Cardiac fibroblast (primary cell): ENCODE measurements at places on chromosomes 4 and X.

DNA sequence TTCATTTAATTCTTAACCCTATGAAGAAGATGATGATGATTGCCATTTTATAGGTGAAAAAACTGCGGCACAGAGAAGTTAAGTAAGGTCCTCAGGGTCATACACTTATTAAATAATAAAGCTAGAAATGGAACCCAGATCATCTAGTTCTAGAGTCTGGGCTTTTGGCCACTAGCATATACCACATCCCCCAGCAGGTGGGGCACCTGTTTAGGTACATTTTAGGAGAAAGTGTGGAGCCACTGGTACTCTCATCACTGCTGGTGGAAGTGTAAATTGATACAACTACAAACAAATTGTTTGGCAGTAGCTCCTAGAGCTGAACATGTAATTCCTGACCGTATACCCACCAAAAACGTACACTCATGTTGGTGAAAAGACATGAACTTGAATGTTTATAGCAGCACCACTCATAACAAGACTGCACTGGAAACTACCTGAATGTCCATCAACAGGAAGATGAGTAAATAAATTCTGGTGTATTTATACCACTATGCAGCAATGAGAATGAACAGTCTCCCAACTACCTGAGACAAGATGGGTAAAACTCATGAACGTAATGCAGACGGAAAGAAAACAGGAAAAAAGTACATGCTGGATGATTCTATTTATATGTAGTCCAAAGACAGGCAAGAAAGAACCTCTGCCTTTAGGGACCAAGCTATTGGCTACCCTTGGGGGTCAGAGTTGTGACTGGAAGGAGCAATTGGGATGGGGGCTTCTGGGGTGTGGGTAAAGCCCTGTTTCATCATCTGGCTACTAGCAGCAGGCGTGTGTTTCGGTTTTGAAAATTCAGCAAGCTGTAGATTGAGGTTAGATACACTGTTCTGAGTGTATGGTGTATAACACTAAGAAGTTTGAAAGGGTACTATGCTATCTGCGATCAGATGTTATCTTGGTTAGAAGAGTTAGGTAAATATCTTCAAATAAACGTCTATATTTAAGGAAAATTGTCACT, 72.3 kb upstream of the ADGRG2 start:
- DNase-seq = no peak

DNA sequence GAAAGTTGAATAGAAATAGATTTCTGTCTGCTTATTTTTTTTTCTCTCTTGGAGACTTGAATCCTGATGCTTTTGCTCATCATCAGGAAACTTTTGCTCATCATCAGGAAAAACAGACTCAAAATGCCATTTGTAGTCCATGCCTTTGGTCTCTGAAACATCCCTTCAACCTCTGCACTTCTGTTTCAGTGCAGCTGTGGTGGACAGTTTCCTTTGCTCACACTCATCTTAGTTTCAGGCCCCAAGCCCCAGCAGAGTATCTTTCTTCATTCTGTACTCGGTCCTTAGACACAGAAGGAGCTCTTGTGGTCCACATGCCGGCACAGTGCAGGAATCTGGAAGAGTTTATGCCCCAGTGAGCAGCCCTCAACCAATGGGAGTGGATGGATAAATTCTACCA, 337.9 kb downstream of the PPP3CA start:
- no peak for DNase-seq

DNA sequence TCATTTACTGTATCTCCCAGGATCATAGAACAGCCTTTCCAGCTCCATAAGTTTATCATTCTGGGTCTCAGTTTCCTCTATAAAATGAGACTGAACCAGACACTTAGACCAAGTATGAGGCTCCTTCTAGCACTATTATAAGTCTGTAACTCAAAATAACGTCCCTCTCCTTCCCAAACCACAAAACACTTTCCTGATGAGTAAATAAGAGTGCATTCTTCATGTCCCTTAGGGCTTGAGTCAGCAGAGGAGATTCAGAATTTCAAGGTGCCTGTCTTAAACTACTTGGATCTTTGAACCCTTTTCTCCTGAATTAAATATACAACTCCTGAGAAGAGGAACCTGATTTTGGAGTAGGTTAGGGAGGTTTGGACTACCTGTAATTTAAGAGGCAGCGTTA, 62.6 kb downstream of the GLRA2 start:
- DNase-seq = peak; percentile 53

GRCh38 chr4:151218343-151218742, 58.6 kb upstream of the PRSS48 start:
- peak; percentile 51 for DNase-seq

GRCh38 chr4:10703766-10704429, 19.3 kb upstream of the CLNK start:
- DNase-seq = peak; percentile 16

DNA sequence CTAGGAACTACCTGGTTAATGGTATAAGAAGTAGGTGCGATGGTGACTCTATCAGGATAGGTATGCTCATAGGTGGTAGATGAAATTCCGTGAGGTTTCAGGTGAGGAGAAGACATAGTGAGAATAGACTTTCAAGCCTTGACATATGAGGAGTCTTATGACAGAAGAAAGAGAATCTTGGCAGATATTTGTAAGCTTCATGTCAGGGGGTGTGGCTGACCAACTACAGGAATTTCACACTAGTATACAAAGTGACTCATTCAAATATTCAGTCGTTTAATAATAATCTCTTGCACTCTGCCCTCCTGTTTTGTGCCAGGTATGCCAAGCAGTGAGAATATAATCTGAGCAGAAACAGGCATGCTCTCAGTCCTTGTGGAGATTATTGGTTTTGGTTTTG, 22.8 kb downstream of the PACRGL start:
- DNase-seq = peak; percentile 35

GRCh38 chrX:1164322-1165288, 47.8 kb downstream of the CRLF2 start:
- DNase-seq = peak; percentile 6

- DNase-seq = no peak
Measured at GRCh38 chr4:129804461-129804981, 708.6 kb downstream of the C4orf33 start.

DNA sequence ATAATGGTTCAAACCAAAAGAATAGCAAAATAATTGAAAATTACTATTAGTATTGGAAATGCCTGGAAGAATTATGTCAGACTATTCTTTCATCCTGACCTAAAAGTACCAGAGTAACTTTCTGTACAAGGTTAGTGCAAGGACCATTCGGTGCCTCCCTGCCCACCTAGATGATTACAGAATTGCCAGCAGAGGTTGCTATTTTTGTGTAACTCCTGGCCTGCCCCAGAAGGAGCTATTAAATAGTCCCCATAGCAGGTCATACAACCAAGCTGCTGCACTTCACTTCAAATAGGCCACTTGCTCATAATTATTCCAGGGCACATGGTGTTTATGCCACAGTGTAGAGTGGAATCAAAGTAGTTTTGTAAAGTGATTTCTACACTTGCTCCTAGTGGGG, 831.1 kb upstream of the PABPC4L start:
- DNase-seq = no peak

- no peak for DNase-seq
Measured at GRCh38 chrX:18887825-18888212, 96.1 kb downstream of the PHKA2 start.

GRCh38 chr4:74189331-74190043, 31.6 kb downstream of the MTHFD2L start:
- peak; percentile 80 for DNase-seq

DNA sequence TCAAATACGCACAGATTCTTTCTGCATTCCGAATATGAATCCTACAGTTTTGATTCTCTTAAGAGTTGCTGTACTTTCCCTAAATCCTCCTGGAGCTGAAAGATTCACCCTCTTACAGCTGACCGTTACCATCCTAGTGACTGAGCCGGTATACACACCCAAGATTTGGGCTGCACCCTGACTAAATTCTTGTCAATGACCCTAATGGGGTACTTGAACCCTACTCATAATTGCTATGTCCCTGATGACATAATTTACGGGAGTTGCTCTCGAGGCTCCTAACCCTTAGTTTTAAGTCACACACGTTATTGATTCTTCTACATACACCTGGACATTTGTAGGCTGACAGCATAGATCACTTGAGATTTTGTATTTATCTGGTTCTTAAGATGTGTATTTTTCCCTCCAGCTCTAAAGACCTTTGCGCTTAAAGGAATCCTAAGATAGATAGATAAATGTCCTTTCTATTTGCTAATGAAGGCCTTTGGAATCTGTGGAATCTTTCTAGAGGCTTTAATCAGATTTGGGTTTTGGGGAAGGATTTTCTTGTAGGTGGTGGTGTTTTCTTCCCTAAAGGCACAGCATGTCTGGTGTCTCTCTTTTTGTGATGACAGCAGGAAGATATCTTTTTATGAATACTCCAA, 37.8 kb downstream of the CLDN34 start:
- no peak for DNase-seq

DNA sequence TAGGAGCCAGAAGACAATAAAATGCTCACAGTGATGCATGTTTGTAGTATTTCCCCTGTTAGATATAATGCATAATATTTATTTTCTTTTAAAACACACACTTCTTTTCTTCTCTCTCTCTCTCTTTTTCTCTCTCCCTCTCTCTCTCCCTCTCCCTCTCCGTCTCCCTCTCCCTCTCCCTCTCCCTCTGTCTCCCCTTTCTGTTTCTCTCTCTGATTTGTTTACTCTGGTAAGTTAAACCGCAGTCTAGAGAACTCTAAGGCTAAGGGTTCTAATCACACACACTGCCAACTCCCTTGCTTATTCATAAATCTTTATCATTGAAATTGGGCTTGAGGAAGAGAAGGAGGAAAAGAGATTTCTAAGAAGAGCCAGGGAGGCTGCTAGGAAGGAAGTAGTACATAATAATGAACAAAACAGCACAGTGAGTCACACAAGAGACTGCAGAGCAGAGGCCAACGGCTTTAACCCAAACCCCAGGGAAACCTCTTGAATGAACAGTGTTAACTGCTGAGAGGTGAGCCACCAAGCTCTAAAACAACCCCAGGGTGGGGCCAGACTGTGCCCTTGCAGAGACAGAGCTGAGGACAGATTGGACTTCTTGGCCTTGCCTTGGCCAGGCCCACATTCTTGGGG, 9.1 kb upstream of the PHOX2B start:
- DNase-seq = no peak

DNA sequence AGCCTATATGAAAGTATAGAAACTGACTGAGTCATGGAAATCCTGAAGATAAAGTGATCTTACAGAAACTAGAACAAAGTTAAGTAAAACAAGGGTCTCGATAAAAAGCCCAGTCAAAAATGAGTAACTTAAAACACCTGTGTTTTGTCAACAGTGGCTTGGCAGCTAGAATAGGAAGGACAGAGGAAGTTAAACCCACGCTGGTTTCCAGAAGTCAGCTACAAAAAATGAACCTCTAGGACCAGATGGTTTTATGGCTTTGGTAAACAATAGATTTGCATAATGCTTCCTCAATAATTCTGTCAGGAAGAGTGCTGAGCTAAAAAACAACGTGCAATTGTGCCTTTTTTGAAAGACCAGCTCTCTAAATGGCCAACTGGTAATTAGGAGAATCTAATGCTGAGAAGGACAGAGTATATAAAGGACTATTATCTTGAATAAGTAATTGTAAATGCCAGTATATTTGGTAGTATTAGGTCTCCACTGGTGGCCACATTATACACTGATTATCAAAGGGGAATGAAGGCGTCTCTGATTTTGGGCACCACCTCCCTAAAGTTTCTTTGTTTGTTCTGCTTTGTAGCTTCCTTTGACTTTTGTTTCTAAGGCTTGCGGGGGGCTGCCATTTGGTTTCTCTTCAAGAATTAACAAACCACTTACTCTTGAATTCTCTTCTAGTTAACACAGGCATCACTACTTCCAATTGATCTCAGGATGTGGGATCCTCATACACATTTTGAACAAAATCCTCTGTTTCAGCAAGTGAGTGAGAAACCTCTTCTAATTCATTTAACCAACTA, 72.2 kb upstream of the PPP3CA start:
- DNase-seq = peak; percentile 67

DNA sequence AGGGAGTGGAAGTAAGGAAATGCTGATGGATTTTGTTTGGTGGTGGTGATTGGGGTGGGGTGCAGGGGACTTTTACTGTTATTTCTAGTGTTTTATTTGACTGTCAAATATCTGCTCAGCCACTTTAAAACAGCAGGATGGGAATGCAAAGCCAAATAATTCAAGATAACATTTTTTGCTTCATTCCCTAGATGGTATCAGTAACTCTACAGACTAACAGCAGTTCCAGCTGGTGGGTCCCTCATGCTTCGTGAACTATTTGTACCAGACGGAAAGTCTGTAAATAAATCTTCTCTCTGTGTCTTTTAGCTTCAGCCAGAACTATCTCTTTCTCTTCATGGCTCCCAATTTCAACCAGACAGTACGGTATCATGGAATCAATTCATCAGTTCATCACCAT, 27.5 kb downstream of the GPR143 start:
- no peak for DNase-seq

- no peak for DNase-seq
Measured at GRCh38 chr4:145071560-145071959, 26.4 kb downstream of the ANAPC10 start.

DNA sequence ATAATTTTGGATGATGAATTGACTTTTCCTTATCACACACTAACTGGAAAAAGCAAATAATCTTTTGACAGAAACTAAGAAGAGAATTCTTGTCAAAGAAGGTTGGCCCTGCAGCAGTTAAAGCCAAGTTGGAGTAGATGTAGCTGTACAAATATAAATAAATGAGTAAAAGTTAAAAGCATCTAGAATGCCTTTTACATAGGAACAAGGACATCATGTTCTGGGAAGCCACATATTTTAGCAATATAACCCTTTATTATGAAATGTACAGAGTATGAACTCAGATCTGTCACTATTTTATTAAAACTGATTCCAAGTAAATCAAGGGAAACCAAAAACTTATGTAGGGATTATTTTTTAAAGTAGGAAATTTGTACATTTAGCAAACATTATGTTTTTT, 269.4 kb upstream of the FAT4 start:
- peak; percentile 10 for DNase-seq

- no peak for DNase-seq
Measured at GRCh38 chrX:724256-724655, 93.7 kb downstream of the SHOX start.

DNA sequence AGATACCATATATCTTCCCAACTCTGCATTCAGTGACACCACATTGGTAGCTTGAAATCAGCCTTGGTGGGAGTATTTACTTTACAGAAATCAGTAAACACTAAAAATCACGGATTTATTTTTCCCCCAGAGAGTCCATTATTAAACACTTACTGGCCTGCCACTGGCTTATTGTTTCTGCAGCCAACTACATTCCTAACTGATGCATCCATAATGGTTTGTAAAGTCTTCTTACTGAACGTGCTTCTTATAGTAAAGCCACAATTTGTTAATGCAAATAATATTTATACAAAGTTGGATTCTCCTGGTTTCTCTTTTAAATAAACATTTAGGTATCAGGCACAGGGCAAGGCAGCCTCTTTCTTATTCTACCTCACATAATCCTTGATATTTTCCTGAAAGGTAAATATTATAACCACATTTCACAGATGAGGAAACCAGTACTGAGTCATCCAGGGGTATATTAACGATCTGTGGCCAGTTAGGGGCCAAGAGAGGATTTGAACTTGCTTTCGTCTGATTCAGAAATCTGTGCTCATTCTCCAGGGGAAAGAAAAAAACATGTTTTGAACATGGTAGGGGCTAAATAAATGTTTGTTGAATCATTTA, 136.5 kb downstream of the RAB28 start:
- no peak for DNase-seq
